ENCODE measurements at places on chromosomes 5 and 9.

GRCh38 chr9:127941062-127941960 lies 3.7 kb upstream of the DPM2 start:
- no peak for DNase-seq

GRCh38 chr5:52800394-52801213 lies 12.9 kb downstream of the ITGA1 start:
- peak; percentile 90 for DNase-seq

DNA sequence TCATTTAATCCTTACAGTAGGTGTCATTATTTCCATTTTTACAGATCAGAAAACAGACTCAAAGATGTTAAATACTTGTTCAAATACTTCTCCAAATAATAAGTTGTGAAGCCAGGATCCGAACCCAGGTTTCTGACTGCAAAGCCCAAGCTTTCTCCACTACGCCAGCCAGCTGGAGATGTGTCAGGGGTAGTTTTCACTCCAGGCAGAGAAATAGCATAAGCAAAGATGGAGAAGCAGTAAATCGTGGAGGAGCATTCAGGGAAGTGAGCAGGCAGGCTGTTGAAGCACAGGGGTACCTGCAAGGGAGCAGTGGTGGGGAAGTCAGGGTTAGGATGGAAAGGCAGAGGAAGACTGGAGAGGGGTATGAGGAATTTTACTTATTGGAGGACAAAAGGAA lies 2.9 kb downstream of the TLN1 start:
- DNase-seq = peak; percentile 22

DNA sequence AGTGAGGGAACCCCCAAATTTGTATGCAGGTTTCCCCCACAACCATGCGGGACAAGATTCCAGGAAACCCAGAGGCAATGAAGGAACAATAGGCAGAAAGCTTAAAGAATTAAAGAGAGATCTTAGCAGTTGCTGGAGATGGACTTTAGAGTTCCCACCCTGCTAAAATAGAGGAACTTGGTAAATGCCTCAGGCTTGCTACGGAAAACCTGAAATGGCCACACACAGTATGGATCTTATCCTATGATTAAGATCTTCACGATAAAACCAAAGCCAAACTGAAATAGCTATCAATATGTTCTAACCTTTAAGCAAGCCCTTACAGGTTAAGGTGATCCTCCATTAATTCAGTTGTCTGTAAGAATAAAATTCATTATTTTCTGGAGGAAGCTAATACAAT lies 148.3 kb downstream of the RANBP17 start:
- no peak for DNase-seq

DNA sequence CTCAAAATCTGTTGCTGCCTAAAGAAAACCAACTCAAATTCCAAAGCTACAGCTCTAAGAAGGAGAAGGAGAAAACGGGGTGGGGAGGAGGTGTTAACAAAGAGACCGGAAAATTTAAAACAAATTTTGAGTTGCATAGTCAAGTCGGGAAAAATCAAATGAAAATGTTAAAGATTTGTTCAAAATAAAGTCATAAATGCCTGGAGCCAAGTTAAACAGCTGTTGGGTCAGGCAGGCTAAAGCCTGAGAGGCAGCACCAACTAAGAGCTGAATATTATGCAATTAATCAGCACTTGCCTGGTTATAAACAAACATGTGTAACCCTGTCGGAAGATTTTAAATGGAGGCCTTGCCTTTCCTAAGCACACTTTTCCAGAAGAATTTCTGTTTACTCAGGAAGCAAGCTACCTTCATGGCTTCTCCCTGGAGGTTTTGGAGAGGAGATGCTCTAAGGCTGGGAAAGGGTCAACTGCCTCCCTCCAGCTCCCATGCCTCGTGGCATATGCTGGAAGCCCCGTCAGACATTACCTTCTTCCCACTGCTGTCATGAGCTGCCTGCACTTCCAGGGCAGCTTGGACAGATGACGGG lies 270.5 kb downstream of the DMRT2 start:
- DNase-seq = no peak

- DNase-seq = no peak
These were observed 30.8 kb downstream of the ARHGAP26 start for GRCh38 chr5:142800776-142801494.

All from ELR (cell line).